Stimulated activated CD8-positive, alpha-beta memory T cell treated with anti-CD3 and anti-CD28 coated beads, Interleukin-4, amount 100 ng/mL, for 24 hours (primary cell): ENCODE measurements at places on chromosomes 16 and 17.

- no peak for DNase-seq
Measured at GRCh38 chr16:87828907-87829621, 40.2 kb downstream of the SLC7A5 start.

GRCh38 chr16:81077076-81077940 is at the start of gene C16orf46:
Gene C16orf46, minus strand, starts transcription at chr16:81077238. Its CDS starts 13,283 bp downstream, at chr16:81063955.
- peak; percentile 98 for DNase-seq

DNA sequence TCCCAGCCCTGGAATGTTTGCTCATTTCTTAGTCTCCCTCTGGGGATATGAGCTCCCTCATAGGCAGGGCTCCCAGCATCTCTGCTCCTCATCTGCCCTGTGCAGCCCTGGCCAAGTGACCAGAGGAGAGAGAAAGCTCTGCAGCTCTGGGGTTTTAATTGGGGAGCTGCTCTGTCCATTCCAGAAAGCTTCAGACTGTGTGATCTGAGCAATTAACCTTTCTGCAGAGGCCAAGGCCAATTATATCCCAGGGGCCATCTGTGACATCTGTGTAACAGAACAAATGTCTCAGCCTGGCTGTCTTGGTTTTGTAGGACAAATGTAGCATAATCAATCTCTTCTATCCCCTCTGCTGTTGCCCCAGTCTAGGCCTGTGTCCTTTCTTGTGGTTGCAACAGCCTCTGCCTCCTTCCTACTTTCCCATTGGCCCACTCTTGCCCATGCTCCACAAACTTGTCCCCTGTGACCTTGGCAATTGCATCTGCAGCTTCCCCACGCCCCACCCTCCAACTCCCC is 156.0 kb downstream of the GSG1L start:
- no peak for DNase-seq

DNA sequence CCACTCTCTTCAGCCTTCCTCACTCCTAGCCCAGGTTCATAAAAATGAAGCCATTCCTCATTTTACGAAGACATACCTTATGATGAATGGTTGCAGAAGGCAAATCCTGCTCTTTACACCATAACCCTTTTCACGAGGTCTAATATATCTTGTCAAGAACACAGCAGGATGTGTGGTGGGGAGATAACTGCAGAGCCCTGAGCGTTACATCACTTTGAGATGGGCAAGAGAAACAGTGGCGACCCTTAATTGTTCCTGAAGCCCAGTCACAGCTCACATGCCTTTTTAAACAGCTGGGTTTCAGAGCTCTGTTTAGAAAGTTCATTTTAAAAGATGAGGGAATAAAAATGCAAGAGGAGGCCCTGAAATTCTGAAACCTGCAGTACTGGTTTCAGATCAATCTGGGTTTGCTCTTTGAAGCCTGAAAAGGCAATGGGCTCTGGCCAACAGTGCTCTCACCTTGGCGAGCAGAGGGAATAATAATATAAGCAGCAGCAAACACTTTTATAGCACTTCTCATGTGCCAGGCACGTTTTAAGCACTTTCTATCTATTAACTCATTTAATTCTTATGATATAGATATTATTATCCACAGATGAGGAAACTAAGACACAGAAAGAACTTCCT is 2.9 kb downstream of the FAM117A start:
- DNase-seq, result no peak

GRCh38 chr17:16243801-16244567 is 27.0 kb downstream of the PIGL start:
- DNase-seq, result no peak
